ENCODE measurements at places on chromosomes 1 and 21.
A peak's percentile ranks its signal among the peaks of the same experiment; 100 is the strongest.

DNA sequence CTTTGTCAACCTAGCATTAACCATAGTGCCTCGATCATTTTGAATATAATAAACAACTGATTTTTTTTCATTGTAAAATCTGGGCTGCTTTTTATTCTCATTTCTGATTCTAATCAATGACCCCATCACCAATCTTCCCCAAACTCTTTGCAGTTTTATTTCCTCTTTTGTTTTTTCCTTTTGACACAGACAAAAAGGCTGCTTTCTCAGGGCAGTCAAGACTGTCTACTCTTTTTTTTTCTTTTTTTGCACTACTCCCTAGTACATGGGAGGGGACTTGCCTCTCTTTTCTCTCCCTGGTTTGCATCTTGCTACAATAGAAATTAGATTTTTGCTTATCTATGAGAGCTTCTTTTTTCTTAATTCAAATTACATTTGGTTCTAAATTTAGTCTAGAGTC lies 987.9 kb downstream of the ADGRL2 start:
- DNase-seq, result no peak

DNA sequence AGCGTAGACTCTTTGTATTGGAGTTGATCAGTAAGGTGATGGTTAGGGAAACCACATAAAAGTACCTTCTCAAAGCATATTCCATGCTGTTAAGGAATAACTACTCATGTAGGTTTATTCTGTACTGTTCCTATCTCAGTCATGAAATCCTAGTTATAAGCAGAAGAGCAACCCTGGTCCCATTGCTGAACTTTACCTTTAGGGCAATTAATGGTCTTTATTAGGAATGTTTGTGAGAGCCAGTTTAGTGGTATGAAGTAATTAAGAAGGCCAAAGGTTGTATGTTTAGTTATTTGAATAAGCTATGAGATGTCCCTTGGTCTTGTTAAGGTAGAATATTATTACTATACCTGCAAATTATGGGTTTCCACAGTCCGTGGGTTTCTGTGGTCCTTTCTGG lies 44.0 kb downstream of the ACP6 start:
- no peak for DNase-seq

DNA sequence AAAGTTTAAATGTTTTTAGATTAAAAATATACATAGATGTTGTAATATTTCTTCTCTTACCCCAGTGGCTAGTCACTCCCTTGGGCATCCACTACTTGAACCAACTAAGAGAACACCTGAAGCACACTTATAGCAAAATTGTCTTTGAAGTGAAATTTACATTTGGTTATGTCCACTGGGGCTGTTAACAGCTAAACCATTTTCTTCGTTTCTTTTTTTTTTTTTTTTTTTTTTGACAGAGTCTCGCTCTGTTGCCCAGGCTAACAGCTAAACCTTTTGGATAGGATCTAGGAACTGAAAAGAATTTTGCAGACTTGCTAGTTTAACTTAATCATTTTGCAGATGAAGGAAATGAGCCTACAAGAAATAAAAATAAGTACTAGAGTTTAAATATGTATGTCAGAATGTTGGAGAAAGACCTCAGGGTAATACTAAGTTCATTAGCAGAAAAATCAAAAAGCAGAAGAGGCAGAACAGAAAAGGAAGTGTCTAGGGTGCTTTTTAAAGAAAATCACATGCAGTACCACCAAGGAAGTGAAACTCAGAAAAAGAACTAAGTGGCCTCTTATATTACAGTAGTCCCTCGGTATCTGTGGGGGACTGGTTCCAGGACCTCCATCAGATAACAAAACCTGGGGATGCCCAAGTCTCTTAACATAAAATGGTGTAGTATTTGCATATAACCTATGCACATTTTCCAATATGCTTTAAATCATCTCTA lies 11.8 kb downstream of the DRAM2 start:
- DNase-seq, result no peak

DNA sequence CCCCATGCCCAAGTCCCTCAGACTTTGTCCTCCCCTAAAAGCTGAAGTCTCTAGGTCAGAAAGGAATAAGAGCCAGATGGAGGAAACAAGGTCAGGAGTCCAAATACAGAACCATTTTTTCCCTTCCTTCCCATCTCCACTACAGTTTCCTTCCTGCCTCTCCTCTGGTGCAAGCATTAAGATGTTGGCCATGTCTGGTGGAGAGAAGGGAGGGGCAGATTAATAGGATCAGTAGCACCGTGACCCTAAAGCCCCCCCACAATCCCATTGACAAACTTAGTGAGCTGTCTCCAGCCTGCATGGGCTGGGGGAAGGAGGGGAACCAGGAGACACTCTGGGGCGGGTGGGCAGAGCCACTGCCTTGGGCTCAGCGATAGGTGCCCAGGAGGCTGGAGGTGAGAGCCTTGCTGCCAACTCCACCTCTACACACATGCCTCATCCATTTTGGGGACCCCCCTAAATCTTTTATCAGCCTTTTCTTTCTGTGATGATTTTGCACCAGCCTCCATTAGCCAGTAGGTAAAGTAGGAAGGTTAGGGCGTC lies 59.8 kb downstream of the RHBG start:
- no peak for DNase-seq

- DNase-seq, result no peak
These were observed 18.0 kb downstream of the PCP4 start for GRCh38 chr21:39885119-39885848.

DNA sequence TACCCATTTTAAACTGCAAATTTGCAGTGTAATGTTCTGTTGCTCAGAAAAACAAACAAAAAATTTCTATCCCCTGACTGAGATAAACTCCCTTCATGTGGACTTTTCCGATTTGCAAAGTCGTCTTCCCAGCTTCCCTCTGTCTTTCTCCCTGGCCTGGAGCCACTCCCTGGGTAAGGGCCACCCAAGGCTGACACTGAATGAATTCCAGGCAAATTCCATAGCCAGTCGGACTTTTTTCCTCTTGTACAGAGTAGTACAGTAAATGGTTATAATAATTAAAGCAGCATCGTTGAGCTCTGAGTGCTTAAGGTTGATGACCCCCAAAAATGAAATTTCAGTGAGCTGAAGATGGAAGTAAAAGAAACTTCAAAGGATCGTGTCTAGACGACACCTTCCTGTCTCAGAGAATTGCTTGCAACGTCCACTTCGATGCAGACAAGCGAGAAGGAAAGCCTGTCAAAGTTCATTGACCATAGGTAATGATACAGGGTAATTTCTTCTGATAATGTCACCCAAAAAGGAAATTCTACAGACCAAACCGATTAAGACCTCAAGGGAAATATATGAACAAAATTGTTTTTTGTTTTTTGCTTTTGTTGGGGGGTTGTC lies 33.6 kb upstream of the LHX8 start:
- no peak for DNase-seq

- DNase-seq, result no peak
These were observed 90.9 kb upstream of the DIRAS3 start for GRCh38 chr1:68141071-68142021.

DNA sequence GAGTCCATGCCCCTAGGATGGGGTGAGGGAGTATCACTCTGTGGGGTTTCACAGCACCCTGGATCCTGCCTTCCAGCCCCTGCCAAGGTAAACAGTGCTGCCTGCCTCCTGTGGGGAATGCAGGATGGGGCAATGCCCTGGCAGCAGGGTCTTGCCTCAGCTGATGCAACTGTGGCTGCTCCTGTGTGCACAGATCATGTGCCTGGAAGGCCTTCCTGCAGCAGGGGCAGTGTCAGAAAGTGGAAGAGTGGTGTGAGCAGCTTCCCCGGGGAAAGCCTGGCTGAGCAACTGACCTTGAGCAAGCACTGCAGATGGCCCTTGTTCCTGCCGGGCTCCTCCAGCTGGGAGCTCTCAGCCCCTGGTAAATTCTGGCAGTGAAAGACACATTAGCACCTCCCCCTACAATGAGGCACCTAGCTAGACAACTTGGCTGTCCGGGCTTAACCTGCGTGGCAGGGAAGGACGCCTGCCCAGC lies 9.9 kb downstream of the TOR3A start:
- peak; percentile 92 for DNase-seq

- DNase-seq, result no peak
These were observed 24.4 kb downstream of the SCAF4 start for GRCh38 chr21:31707499-31707898.

GRCh38 chr1:235597867-235598553 lies 51.6 kb downstream of the GNG4 start:
- DNase-seq, result peak; percentile 58

- no peak for DNase-seq
These were observed 64.8 kb downstream of the PRDM2 start for GRCh38 chr1:13764588-13765332.

GRCh38 chr21:44921928-44922327 lies 1.2 kb upstream of the ITGB2 start:
- no peak for DNase-seq

DNA sequence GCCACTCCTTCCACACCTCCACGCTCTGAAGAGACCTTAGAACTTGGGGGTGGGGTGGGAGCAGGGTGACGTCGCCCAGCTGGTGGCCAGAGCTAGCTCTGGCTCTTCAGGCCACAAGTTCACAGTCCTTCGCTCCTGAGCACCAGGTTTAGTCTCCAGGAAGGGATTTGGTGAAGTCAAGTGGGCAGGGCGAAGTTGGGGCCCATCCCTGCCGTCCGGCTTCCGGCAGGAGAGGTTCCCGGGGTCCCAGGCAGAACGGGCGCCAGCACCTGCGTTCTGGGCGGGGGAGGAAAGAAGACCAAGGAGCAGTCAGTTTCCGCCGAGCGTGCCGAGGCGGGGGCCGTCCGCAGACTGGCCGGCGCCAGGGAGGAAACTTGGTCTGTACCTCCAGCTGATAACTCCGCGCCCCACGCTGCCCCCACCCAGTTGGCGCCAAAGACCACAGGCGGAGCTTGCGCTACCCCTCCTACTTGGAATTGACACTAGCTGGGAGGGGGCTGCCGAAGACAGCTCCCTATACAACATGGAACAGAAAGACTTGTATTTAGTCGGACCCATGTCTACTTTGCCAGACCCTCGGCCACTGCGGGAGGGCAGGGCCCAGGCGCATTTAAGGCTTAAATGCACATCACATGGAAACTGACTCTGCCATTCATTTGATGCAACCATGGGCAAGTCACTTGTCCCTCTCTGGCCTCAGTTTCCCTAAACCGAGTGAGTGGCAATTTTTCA lies 995 bp downstream of the ID3 start:
- no peak for DNase-seq

GRCh38 chr1:162391790-162392563 lies 10.4 kb downstream of the C1orf226 start:
- DNase-seq, result peak; percentile 60

DNA sequence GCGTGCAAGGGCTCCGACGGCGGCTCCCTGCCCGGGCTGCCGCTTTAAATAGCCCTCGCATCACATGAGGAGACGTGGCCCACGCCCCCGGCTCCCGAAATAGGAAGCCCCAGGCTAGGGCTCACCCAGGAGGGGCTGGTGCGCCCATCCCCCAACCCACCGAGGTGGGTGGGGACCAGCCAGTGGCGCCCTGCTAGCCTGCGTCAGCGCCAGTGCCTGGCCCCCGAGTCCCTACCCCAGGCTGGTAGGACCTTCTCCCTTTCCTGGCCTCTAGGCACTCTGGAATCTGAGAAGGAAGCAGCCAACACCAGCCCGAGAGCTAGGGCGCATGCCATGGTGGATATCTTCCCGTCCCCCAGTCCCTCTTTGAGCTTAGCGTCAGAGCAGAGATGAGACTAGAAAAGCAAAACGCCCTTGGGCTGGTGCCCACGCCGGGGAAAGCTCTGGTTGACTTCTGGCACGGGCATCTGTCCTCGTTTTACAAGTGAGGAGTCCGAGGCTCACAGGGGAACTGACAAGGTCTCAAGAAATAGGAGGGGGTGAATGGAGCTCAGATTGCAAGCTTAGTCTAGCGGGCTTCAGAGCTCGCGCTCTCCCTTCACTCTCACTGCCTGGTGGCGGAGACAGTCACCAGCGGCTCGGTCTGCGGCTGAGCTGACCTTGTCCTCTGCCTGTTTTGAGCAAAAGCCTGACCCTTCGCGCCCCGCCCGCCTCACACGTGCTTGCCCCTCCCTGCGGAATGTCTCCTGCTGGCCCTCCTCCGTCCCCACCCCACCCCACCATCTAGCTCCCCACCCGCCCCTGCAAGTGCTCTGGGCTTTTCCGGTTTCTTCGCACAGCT lies at the start of gene FABP3:
TSS of gene FABP3 (minus strand) at position 21 of the 841 bp plus-strand sequence. CDS start 62 bp downstream, outside the sequence.
- DNase-seq, result no peak

GRCh38 chr1:37946703-37947360 lies at the start of gene INPP5B:
INPP5B (minus strand) TSS chr1:37947053; CDS start chr1:37946308, 745 bp downstream.
- DNase-seq, result peak; percentile 22

GRCh38 chr1:207925210-207925609 lies 14.3 kb upstream of the CD34 start:
- DNase-seq, result no peak

DNA sequence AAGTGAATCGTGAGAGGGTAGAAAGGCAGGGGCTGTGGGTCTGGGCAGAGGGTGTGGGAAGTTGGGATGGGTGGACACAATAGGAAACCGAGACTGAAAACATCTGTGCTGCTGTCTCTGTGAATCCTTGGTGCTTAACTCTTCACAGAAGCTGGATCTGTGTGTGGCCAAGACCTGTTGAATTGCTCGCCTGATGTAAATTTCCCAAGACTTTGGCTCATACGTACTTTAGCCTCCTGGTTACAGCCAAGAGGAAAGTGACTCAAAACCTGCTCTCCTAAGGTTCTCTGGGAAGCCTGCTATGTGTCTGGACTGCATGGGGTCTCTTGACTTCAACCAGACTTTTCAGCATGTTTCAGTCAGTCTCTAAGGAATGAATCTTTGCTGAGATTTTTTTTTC lies 270.3 kb downstream of the RWDD3 start:
- no peak for DNase-seq

DNA sequence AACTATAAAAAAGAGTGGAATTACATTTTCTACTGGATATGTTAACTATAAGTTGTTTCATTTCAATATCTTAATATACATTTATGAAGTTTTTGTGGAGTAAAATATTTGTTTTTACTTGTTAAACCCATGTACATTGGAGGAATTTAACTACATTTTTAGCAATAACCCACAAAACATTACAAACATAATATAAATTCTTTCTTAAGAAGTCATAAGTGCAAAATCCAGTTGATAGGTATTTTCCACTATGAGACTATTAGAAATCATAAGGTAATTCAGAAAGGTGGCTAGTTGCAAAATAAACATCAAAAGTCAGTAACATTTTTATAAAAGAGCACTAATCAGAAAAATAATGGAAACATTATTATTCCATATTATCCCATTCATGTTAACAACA lies 73.9 kb upstream of the RRP15 start:
- no peak for DNase-seq

DNA sequence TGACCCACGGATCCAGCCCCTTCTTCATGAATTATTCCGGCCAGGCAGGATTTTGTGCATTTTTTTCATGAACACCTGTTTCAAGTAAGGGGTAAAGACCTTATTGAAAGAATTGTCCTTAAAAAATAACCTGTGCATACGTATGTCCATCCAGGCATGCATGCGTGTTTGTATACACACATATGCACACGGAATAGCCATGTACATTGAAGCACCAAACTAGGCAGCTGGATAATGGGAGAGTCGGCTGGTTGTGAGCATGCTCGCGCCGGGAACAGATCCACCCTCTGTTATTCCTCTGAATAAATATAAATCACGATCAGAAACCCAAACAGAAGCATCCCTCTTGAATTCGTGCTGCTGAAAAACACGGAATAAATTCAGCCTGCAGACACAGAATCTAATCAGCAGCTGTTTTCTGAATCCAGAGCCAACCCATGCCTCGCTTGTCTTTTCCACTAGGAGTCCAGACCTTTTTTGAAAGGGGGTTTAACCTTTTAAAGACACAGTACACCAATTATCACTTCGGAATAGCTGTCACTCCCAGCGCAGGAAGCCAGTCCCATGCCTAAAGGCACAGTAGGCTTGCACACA lies at the start of gene HIVEP3:
TSS of gene HIVEP3 (minus strand) at position 473 of the 594 bp plus-strand sequence.
- DNase-seq, result no peak

Measured in NCI-H460 (cell line).